Heart right ventricle (tissue), 16 donors: ENCODE measurements at places on chromosomes 16 and 17.

GRCh38 chr16:56667581-56668571 lies at the start of gene MT1G:
MT1G (minus strand) TSS chr16:56668065; CDS start chr16:56667993, 72 bp downstream.
- no peaks in the 10 kb centered on the region for H3K36me3 ChIP-seq
- peak within 1 kb of the TSS; percentile 13 for H3K4me3 ChIP-seq
- peaks cover 94% of the 10 kb centered on the region for H3K27me3 ChIP-seq

GRCh38 chr17:70955441-70955840 lies 786.1 kb downstream of the KCNJ2 start:
- H3K4me1 ChIP-seq, result no peaks in the 10 kb centered on the region
- H3K27ac ChIP-seq, result no peak overlapping the region
- H3K36me3 ChIP-seq, result no peaks in the 10 kb centered on the region
- H3K4me3 ChIP-seq, result no peak overlapping the region

- H3K27ac ChIP-seq, result no peak overlapping the region
- H3K4me1 ChIP-seq, result peaks cover 11% of the 10 kb centered on the region
These were observed 33.7 kb downstream of the RGS9 start for GRCh38 chr17:65170839-65171238.

- H3K27me3 ChIP-seq, result no peaks in the 10 kb centered on the region
- no peak overlapping the region for H3K4me3 ChIP-seq
- H3K36me3 ChIP-seq, result no peaks in the 10 kb centered on the region
- no peak overlapping the region for H3K27ac ChIP-seq
These were observed 76.9 kb downstream of the CYB561 start for GRCh38 chr17:63369233-63369632.

GRCh38 chr17:50176559-50177357 lies 11.0 kb downstream of the SGCA start:
- H3K27me3 ChIP-seq, result no peaks in the 10 kb centered on the region
- no peak overlapping the region for H3K4me3 ChIP-seq

GRCh38 chr17:61459142-61459809 lies 7.1 kb downstream of the TBX4 start:
- H3K36me3 ChIP-seq, result no peaks in the 10 kb centered on the region
- no peak overlapping the region for H3K4me3 ChIP-seq
- H3K4me1 ChIP-seq, result peaks cover 8% of the 10 kb centered on the region
- H3K27ac ChIP-seq, result no peak overlapping the region
- no peak for DNase-seq

DNA sequence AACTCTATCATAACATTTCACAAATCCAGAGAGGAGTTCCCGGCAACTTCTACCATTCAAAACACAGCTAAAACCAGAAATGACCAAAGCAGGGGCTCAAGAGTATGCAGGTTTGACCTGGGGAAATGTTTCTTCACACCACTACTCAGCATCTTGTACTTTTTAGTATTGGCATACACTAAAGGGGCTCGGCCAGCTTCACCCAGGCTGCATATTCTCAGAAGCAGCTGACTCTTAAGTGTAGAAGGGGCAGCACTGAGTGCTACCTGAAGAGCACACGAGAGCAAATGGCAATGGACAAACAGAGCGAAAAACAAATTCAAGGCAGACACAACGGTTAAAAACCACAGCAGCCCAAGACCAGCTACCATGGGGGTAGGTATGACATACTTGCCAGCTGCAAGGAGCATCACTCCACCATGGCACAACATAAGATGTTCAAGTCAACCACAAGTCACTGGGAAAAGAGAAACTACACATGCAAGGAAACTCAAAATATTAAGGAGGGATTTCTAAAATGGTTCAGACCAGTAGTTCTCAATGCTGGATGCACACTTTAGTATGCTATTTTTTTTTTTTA lies 34.4 kb downstream of the N4BP1 start:
- H3K36me3 ChIP-seq, result no peaks in the 10 kb centered on the region
- DNase-seq, result no peak
- no peak overlapping the region for H3K4me3 ChIP-seq
- H3K27me3 ChIP-seq, result no peaks in the 10 kb centered on the region

DNA sequence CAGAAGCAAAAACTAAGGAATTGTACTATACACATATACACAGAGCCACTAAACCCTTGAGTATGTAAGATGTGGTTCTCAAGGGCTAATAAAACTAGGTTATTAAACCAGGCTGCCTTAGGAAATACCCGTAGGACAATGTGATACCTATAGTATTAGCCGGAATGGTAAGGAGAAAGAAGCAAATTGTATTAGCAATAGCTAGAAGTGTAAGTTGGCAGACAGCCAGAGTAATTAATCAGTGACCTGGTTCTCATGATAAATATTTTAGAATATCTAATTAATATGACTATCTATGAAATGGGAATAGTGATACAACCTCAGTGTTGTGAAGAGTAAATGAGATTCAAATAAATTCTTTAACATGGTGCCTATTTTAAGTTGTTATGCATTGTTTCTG lies 18.6 kb downstream of the GDPD1 start:
- no peaks in the 10 kb centered on the region for H3K4me1 ChIP-seq
- no peak overlapping the region for H3K4me3 ChIP-seq
- H3K27ac ChIP-seq, result no peak overlapping the region
- no peaks in the 10 kb centered on the region for H3K36me3 ChIP-seq
- H3K27me3 ChIP-seq, result no peaks in the 10 kb centered on the region

DNA sequence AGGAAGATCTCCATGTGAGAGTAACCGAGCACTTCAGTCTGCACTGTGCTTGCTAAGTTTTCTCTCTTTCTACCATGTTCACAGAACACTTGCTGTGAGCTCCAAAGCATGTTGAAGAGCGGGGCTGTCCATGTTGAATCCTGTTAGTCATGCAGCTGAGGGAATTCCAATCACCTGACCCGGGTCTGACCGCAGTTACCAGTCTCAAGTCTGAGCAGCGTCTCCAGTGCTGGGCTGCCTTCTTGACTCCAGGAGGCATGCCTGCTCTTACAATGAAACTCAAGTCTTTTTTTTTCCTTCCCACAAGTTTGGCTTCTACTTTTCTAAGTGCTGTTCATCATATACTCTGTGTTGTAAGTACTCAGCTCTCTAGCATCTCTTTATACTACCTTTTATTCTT lies 44.3 kb downstream of the HOXB1 start:
- H3K36me3 ChIP-seq, result no peaks in the 10 kb centered on the region
- H3K4me1 ChIP-seq, result no peaks in the 10 kb centered on the region
- no peak overlapping the region for H3K4me3 ChIP-seq

DNA sequence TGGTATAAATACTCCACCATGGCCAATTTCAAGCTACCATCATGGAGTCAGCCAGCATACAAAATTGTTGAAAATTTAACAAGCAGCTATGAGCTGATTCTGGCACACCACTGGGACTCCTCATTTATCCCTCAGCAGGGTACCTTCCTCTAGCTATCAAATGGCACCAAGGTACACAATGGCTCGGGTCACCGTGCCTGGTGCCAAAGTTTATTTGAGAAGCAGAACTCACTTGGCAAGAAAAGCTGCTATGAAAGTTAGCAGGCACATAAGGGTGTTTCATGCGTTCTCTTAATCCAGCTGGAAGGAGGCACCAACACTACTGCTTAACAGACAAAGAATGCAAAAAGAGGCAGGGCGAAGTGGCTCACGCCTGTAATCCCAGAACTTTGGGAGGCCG lies 51.6 kb downstream of the IKZF3 start:
- no peaks in the 10 kb centered on the region for H3K36me3 ChIP-seq
- no peak for DNase-seq
- H3K4me3 ChIP-seq, result no peak overlapping the region
- H3K27me3 ChIP-seq, result no peaks in the 10 kb centered on the region

DNA sequence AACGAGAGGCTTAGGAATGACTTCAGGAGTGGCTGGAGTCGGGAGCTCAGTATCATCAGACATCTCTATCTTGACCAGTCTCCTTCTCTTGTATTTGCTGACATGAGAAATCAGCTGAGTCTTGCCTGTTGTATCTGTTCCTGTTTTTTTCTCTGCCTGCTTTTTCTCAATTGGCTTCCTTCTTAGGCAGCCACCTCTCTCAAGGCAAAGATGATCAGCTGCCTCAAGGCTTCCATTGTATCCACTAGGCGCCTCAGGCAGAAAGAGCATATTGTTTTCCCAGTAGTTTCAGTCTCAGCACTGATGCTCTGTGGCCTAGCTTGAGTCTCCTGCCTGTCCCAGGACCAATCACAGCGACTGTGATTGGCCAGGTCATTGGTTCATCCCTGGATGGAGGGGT lies 306.2 kb downstream of the CPPED1 start:
- DNase-seq, result no peak
- no peaks in the 10 kb centered on the region for H3K27me3 ChIP-seq
- no peak overlapping the region for H3K4me3 ChIP-seq
- H3K27ac ChIP-seq, result no peak overlapping the region
- H3K4me1 ChIP-seq, result no peaks in the 10 kb centered on the region

- H3K4me1 ChIP-seq, result no peaks in the 10 kb centered on the region
- H3K27ac ChIP-seq, result no peak overlapping the region
- no peaks in the 10 kb centered on the region for H3K36me3 ChIP-seq
- no peak overlapping the region for H3K4me3 ChIP-seq
- H3K27me3 ChIP-seq, result no peaks in the 10 kb centered on the region
These were observed 11.7 kb downstream of the GAA start for GRCh38 chr17:80113033-80113484.
